Epithelial cell of esophagus (primary cell): ENCODE measurements at places on chromosomes 6 and 20.

GRCh38 chr6:6781873-6782227 is 193.3 kb downstream of the LY86 start:
- no peak for DNase-seq

GRCh38 chr6:6368684-6369052 is 48.2 kb upstream of the F13A1 start:
- DNase-seq: no peak

- DNase-seq: peak; percentile 61
Measured at GRCh38 chr6:41367700-41368099, 32.3 kb downstream of the NCR2 start.

- peak; percentile 42 for DNase-seq
Measured at GRCh38 chr6:13234130-13234529, 94.2 kb downstream of the TBC1D7 start.

DNA sequence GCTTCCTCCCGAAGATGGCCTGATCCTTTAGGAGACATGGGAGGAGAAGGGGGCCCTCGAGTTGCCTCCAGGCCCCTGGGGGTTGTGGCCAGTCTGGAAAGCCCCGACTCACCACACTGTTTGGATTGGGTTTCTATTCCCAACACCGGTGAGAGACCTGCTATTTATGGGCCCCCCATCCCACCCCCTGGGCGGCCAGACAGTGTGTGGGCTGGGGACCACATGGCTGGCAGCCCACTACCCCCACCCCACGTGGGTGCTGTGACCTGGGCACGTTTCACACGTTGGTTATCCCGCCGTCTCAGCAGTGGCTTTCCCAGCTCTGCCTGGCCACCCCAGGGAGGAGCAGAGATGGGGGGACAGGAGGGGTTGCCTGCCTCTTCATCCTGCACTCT is 116.1 kb downstream of the VEGFA start:
- no peak for DNase-seq

GRCh38 chr6:74199215-74199915 is 503.4 kb downstream of the CD109 start:
- no peak for DNase-seq

DNA sequence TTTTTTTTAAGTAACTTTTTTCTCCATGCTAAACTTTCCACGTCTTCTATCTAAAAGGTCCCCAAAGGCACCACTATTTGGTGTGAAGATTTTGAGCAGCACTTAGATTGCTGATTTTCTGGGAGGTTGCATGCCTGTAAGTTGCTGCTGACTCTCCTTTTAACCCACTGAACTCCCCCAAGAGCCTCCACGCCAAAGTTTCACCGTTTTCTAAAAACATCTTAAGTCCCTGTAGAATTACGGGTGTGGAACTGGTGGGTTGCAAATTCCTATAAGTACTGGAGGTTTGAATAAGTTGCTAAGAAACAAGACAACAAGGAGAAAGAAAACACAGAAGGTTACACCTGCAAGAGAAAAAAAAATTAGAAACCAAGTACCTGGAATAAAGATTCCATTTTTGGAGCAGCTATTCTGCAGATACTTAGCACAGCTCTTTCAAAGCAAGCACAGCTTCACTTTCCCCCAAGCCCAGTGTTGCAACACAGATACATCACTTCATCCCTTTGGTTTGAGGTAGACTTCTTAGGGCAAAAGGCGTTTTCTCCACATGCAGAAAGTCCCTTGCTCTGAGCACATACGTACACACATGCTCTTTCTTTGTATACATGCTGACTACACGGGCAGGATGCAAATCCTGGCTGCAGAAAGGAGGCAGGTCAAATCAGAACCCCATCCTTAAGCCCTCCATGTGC is 5.0 kb downstream of the JAG1 start:
- peak; percentile 37 for DNase-seq

DNA sequence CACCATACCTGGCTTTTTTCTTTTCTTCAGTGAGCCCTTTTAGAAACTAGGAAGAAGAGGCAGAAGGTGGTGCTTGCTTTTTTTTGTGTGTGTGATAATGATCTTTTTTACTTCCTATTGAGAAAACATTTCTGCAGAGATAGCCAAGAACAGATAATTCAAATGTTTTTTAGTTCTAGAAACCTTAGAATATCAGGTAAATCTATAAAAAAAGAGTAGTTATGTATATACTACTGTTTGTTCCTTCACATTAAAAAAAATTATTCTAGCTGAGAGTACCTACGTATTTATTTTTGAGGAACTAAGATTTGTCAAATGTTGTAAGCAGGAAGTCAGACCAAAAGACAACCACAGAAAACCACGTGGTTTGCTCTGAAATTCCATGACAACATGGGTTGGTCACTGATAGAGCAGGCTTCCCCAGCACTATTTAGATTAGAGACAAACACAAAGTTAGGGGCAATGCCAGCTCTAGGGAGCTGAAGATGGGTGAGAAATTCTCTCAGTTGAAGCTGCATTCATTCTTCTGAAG is 12.8 kb downstream of the STK4 start:
- peak; percentile 11 for DNase-seq
